ENCODE measurements at places on chromosomes 12 and 14. TPM values are rescaled to one million over a fixed set of nuclear protein-coding genes. Genes with fewer than 3 reads are reported as not detected.
A peak's percentile ranks its signal among the peaks of the same experiment; 100 is the strongest.

The ALKBH2 gene
- 30.2 TPM for total RNA-seq

DNA sequence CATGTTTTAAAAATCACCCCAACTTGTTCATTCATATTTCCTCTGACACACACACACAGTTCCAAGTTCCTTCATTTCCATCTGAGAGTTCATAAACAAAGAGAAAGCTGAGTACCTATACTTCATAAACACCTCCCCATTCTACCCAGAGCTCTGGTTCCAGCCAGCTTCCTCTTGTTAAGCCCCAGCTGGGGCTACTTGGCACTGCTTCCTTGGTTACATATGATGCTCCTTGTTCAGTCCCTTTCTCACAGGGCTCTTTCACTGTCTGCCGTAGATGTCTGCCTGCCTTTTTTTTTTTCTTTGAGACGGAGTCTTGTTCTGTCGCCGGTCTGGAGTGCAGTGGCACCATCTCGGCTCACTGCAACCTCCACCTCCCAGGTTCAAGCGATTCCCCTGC is 77.5 kb downstream of the COX16 start:
- peak; percentile 3 for DNase-seq

DNA sequence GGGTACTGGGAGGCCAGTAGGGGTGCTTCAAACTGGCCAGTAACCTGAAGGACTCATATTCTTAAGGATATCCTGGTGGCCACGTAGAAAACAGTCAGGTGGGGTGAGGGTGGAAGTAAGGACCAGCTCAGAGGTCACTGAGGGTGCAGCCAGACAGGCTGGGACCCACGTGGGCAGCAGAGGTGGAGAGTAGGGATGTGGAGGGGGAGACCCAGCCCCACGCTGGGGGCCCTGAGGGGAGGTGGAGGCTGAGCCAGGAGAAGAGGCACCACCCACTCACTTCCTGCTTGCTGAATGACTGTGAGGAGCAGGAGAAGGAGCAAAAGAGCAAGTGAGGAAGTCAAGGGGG is 12.6 kb upstream of the SERPINA3 start:
- no peak for DNase-seq

DNA sequence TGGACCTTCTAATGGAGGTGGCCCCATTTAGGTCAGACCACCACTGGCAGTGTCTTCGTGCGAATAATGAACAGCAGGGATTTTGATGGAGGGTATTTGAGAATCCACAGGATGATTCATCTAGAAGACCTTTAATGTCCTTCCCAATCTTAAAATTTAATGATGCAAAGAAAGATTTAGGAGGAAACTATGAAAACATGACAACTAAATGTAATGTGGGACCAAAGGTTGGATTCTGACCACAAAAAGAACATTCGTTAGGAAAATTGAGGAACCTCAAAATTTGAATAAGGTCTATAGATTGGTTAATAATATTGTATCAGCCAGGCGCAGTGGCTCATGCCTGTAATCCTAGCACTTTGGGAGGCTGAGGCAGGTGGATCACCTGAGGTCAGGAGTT is 78.2 kb upstream of the TMPO start:
- DNase-seq = no peak

The RIN3 gene
- total RNA-seq = 2.6 TPM

GRCh38 chr12:48934312-48934706 is 9.0 kb upstream of the FKBP11 start:
- DNase-seq = peak; percentile 44

- peak; percentile 24 for DNase-seq
These were observed 36.9 kb downstream of the NRDE2 start for GRCh38 chr14:90294872-90295271.

- no peak for DNase-seq
These were observed 10.7 kb upstream of the NEUROD4 start for GRCh38 chr12:55008944-55009585.

DNA sequence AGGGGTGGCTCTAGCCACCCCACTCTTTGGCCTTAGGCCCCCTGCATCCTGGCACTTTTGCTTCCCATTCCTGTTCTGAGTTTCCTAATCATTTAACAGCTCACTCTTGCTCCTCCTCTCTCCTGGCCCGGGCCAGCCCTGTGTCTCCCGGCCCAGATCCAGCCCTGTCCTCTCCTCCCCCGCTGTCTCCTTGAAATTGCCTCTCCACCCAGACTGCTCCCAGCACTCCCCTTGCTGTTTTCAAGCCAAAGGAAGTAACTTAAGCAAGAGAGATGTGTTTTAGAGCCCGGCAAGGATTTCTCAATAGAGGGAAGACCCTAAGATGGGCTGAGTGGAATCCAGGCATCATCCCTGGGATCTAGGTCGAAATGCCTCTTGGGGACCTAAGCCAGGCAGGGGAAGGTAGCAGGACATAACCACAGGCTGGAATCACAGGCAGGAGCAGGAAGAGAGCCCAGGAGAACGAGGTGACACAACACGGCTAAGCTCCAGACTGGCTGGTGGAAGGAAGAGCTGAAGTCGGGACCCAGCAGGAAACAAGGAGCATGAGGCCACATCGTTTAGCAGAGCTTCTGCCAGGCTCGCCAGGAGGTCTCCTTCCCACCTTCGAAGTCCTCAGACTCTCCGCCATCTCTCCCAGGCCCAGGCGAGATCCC is 2.0 kb upstream of the LRP1-AS start:
- no peak for DNase-seq

The CHST11 gene
- 27.4 TPM for total RNA-seq

- DNase-seq = no peak
These were observed 208.6 kb downstream of the SLC2A13 start for GRCh38 chr12:39897315-39897714.

GRCh38 chr12:96359328-96359727 is 40.9 kb downstream of the CDK17 start:
- peak; percentile 36 for DNase-seq

The GPHB5 gene
- not detected for total RNA-seq

- no peak for DNase-seq
These were observed 159.5 kb upstream of the NRXN3 start for GRCh38 chr14:78010688-78011087.

- no peak for DNase-seq
These were observed 20.5 kb upstream of the DUSP6 start for GRCh38 chr12:89372584-89373370.

GRCh38 chr12:62632411-62632918 is 165.8 kb downstream of the MON2 start:
- peak; percentile 99 for DNase-seq

GRCh38 chr12:15428632-15429031 is 106.3 kb downstream of the PTPRO start:
- DNase-seq = peak; percentile 5

The CLEC2A gene
- not detected for total RNA-seq

The NFE2 gene
- total RNA-seq = not detected

The SLC17A8 gene
- total RNA-seq = not detected

DNA sequence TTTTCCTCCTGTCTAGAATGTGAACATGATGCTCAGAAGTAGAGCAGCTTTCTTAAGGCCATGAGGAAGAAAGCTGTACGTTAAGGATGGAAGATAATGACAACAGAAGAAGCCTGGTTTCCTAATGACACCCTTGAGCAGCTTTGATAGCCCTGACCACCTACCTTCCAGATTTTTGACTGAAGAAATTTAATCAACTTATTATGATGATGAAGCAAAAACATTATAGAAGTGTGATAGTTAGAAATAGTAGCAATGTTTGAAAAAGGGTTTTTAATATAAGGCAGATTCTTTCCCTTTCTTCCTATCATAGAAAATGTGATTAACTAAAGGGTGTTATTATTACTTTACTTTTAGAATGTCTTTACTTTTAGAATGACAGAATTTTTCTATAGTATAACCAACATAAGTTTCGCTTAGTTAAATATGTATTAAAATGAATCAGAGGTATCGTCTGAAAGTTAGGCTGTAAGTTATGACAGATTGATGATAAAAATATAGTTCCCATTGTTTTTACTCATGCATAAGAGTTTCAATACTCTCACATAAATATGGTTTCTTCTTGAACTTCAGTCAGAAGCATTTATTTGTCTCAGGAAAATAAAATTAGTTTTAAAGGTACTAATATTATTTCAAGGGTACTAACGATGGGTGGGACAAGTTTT is 50.1 kb upstream of the PPFIA2 start:
- DNase-seq = no peak

GRCh38 chr12:96414637-96415036 is 14.4 kb upstream of the CDK17 start:
- DNase-seq = no peak

DNA sequence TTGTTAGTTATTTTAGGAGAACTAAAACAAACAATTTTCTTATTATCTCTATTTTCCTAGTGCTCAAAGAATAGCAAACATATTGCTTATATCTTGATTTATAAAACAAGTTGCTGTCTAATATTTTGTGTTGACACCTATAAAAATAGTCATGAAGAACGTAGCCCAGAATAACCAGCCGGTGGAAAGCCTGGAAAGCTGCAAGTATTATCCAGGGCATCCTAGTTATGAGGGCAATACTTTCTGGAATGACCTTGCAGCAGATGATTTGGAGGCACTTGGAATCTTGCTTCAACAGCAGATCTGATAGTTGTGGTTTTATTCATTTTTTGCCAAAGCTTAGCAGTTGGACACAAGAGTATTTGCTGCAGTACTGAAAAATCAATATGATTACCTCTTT is 948.7 kb downstream of the LRFN5 start:
- no peak for DNase-seq

DNA sequence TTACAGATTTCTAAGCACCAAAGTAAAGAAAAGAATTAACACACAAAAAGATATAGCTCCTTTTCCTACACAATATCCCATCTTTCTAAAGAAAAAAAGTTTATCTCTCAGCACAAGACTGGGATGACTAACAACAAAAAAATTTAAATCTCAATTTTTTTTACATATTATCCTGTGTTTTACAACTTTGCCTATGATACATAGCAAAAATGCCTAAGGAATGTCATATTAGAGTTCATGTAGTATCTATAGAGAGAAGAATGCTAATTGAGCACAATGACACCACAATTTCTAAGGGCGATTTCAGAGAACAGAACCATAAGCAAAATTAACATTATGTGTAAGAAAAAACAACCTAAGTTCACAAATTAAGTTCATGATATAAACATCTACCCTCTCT is 16.3 kb downstream of the C2CD5 start:
- DNase-seq = no peak

DNA sequence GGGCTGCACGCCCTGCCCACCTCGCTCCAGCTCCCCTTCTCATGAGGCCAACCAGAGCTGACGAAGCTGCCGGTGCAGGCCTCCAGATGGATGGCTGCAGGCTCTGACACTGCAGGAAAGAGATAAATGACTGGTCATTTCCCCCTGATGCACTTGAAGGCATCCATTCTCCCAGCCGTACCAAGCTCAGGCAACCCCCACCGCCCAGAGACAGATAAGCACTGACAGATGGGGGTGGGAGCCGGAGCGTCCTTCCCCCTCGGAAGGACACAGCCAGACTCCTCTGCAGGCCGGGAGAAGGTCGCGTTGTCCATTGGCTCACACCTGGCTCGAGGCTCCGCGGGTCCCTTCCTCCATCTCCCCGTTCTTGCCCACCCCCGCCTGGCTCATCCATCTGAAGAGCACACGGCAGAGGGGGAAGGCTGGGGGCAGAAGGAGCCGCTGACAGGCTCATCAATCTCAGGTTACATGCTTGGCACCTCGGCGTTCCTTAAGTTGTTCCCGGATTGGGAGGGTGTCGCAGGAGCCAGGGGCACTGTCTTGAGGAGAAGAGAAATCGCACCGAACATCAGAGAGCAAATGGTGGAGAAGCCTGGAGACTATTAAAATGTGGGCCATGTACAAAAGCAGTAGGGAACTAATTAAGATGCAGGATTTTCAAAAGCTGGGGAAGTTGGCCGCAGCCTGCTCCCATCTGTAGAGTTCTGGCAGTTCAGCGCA is 151.6 kb downstream of the DPF3 start:
- DNase-seq = no peak

DNA sequence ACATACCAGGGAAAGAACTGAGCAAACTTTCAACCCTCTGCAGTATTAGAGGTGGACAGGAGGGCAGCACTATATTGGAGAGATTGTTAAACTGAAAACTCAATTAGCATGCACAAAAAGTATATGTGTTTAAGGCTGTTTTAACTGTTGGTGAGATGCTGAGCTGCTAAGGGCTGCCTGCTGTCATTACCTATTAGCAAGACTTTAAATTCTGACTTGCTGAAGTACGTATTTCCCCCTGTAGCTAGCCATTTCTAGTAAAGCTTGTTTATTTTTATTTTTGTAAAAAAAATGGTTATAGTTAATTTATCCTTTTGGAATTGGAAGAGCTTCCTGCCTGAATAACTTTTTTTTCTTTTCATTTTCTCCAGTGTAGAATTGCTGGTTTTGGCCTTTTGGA is 92.2 kb downstream of the CACNA1C start:
- no peak for DNase-seq

DNA sequence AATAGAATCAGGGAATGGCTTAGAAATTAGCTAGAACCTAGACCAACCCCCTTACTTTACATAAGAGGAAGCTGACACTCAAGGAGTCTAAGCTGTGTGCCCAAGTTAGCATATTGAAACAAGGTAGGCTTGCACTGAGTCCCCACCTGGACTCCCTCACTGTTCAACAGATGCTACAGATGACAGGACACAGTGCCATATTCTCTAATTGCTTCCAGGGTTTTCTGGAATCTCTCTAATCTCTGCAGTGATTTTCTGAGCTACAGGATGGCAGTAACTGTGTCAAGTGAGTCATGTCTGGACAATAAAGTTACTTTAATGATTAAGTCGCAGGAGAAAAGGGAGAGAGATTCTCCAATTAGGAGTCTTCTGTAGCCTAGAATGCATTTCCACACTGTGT is 35.8 kb downstream of the AKAP6 start:
- no peak for DNase-seq

GRCh38 chr12:127613056-127613455 is 653.9 kb upstream of the TMEM132C start:
- DNase-seq = no peak

DNA sequence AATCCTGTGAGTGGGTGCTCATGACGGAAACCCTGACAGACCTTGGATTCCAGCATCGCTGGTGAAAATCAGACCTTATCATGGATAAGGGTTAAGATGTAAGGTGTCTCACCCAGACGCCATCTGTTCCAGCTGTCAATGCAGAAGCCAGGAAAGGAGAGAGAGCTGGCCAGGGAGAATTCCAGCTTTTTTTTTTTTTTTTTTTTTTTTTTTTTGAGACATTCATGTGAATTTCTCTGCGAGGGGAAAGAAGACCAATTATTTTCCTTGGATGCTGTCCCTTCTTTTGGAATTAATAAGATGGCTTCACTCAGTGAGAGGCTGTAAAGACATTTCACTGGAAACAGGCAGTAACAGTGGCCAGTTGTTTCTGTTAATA is 1.8 kb downstream of the TRAF3 start:
- DNase-seq = no peak

The SLC24A4 gene
- total RNA-seq = 0.24 TPM

The ACRBP gene
- 0.21 TPM for total RNA-seq

All from SK-MEL-5 (cell line).